NCI-H1694 (cell line): ENCODE measurements at places on chromosomes 2 and 18.

- no peak for DNase-seq
Observed at GRCh38 chr2:24496959-24497358, 5.9 kb downstream of the NCOA1 start.

DNA sequence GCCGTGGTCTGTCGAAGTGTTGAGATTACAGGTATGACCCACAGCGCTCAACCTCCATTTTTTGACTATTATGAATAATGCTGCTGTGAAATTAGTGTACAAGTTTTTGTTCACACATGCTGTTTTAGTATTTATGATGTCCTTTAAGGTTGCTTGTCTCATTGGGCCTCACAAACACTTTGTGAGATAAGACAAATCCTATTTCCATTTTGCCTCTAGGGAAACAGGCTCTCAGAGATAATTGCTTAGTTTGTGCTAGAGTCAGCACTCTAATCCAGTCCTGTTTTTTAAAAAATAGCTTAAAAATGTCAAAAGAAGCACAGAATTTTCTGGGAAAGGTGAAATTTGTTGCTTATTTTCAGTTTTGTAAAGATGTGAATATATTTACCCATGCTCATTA, 43.3 kb upstream of the CUL3 start:
- DNase-seq: no peak

GRCh38 chr18:76493213-76494161, 1.6 kb downstream of the ZNF516 start:
- no peak for DNase-seq

DNA sequence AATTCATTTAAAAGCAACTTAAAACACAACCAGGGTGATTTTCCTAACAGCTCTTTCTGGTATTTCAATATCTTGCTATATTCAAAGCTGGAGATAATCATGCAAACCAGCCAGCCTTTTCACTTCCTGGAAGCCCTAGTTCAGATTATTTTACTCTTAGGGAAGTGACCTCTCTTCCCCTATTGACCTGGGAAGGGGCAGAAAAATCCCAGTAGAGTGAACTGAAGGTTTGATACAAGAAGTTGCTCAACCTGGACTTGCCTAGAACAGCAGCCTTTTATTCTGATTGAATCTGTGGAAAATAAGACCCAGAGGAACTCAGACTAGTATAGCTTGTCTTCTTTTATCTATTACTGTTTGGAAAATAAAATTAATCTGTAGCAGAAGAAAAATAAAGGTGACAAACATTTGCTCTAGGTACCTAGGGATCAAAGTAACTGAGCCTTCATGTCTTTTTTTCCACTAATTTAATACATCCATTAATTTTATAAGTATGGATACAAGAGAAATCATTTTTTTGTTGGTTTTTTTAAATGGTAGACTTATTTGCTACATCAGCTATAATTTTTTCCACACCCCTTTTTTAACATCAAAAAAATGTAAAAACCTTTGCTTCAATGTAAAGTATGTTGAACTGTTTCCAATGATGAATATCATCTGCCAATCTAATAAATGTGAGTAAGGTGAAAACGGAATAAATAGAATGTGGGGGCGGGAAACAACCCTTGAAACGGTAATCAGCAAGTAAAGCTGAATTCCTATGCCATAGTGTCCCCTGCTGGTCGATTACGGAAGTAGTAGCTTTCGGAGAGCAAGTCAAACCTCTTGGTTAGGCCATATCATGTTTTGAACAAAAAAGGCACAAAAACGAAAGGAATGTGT, 629.9 kb downstream of the NRXN1 start:
- DNase-seq: peak; percentile 72

DNA sequence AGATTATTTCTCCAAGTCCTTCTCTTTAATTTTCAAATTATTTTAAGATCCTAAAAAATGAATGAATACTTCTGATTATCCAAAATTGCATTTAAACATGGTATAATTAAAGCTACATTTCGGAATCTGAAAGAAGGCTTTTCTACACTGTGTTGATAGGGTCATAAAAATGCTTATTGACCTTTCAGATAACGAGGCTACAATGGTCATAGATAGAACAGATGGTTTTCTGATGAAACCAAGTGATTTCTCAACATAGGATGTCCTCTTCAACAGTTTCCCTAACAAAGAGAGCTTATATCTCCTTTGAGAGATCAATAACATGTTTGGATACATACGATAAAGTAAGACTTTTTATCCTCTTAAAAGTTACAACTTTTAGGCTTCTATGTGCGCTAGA, 201.1 kb downstream of the PTH2R start:
- no peak for DNase-seq

GRCh38 chr2:14197293-14197692, 435.2 kb upstream of the LRATD1 start:
- no peak for DNase-seq

- no peak for DNase-seq
Observed at GRCh38 chr2:100071335-100072043, 70.9 kb downstream of the AFF3 start.

- no peak for DNase-seq
Observed at GRCh38 chr18:48979944-48980890, 29.5 kb upstream of the SMAD7 start.

- DNase-seq: no peak
Observed at GRCh38 chr18:31102025-31102684, at the start of gene DSC2. TSS of gene DSC2 (minus strand) at chr18:31102421. CDS start at chr18:31101971, 450 bp downstream.

DNA sequence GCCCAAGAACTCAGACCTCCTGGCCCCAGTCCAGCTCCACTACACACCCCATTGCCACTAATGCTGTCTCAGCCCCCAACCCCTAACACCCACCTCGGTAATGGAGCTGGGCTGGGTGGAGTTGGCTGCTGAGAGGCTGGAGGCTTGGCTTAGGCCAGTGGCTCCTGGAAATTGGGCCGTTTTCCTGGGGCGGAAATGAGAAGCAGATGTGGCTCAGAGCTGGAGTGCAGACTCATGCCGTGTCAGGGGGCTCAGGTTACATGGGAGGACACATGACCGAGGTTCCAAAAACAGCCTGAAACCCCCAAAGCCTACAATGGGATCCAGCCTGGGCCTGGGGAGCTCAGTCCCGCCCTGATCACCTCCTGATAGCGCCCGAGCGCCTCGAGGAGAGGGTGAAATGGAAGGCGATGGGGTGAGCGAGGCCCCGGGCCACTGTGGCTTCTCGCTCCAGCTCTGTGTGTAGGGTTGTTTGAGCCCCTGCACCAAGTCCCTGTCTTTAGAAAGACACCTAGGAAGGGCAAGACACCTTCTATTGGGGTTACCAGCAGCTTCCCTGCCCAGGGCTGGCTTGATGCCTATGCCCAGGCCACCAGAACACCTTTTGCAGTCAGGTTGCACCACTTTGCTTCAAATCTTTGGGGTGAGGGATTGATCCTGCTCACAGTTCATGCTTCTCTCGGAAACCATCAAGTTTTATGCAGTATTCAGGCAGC, 175.7 kb upstream of the HAAO start:
- DNase-seq: no peak

DNA sequence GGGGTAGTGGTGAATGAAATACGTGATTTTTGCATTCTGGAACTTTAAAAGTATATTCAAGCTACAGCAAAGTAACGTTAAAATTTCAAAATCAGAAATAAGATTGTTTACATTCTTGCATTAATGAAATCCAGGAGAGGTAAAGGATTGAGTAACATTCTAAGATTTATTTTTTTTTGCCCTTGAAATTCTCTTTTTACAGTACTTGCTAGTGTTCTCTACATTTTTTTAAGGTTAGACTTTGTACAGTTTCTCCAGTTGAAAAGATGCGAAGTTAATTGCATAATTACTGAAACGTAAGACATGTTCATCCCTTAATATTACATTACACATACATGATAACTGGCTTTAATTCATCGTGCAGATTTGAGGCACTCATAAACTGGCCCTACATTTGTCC, 74.5 kb downstream of the ACTR3 start:
- DNase-seq: no peak

DNA sequence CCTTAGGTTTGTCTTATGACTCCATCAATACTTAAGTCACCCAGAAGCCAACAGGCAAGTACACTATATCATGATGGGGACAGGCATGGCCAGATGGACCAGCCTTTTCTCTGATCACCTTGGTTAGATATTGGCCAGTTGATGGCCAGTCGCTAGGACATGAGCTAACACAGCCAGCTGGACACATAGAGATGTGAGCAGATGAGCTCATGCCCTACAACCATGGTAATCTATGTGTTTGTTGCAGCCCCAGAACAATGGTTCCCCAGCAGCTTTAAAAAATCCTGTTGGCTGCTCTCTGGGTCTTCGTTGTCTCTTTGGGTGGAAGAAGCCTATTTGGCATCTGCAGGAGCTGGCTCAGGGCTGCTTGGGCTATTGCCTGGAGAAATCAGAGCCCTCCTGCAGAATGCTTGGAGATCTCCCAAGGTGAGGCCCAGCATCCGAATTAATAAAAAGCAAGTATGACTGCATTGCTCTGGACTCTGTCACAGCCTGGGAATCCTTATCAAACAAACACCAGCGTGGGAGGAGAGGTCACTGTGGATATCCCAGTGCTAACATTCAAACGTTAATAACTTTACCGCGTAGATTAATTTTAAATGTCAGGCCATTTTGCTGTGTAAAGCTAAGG, 62.3 kb upstream of the KLHL29 start:
- no peak for DNase-seq

DNA sequence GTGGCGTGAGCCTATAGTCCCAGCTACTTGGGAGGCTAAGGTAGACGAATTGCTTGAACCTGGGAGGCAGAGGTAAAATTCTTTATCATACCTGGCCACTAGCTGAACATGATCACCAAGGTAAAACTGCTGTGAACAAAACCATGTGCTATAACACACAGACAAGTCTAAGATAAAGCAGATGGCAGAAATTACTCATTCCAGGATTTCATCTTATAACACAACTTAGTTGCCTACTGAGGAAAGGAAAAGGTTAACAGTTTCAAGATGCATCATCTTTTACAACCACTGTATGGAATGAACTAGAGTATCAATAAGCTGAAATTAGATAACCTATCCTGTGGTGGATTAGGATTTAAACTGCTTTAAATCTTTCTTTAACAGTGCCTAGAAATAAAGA, 8.3 kb downstream of the ARL5A start:
- DNase-seq: no peak

DNA sequence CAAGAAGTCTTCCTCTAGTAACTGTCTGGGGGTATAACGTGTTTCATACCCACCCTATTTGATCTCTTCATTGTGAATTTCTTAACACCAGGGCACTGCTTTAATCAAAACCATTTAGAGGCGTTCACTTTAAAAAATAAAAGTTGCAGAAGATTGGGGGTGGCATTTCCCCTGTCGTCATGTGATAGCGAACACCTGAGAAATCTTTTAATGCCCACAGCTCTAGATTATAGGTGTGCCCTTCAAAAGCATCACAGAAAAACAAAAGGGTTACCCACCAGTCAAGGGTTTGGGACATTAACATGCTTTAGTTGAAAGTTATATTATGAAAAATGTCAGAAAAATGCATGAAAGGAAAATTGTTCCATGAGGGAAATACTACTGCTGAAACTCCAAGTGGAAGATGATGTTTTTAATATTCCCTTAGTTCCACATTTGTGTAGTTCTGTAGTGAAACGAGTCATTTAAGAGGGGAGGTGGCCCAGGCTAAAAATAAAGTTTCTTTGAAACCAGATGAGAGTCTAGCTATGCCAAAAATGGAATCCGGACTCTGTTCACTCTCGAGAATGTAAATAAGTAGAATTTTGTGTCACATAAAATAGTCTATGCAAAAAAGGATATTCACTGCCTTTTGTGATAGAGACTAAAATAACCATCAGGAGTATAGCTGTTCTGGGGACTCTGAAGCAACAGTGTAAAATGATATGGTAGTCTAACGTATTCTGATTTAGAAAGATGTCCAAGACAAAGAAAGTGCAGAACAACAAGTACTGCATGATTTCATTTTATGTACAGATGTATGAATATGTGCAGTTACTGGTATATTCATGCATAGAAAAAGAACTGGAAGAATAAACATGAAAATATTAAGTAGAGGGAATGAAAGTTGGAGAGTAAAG, 95.3 kb downstream of the TMEM247 start:
- DNase-seq: no peak

- peak; percentile 17 for DNase-seq
Observed at GRCh38 chr2:54763636-54764291, 40.3 kb downstream of the EML6 start.

GRCh38 chr2:161005170-161005569, 155.1 kb upstream of the TANK start:
- DNase-seq: no peak

- no peak for DNase-seq
Observed at GRCh38 chr2:195813421-195813820, 156.4 kb downstream of the SLC39A10 start.

GRCh38 chr2:130372833-130373807, 17.3 kb downstream of the PTPN18 start:
- no peak for DNase-seq

GRCh38 chr2:47300081-47300480, 102.9 kb upstream of the MSH2 start:
- no peak for DNase-seq

DNA sequence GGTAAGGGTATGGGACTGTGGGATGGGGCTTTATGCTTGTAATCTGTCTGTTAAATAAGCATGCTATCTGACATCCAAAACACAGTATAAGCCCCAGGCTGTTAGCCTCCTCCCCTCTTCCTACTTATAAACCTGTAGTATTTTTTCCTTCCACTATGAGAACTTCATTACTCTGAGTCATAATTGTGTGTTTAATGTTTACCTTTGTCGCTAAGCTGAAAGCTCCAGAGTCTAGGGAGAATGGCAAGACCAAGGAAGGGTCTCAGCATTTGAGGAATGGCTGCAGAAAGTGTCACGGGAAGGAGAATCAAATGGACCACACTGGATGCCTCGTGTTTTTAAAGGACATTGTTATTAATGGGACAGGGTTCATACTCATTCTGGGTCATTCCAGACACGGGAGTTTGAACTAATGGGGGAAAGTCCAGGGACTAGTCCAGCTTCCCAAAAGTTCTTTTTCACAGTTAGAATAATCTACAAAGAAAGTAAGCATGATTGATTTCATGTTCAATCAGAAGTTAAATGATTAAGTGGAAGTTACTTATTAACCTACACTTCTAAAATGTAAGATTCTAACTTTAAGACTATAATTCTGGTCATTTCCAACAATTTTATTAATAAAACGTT, 292.2 kb downstream of the AFF3 start:
- DNase-seq: no peak

DNA sequence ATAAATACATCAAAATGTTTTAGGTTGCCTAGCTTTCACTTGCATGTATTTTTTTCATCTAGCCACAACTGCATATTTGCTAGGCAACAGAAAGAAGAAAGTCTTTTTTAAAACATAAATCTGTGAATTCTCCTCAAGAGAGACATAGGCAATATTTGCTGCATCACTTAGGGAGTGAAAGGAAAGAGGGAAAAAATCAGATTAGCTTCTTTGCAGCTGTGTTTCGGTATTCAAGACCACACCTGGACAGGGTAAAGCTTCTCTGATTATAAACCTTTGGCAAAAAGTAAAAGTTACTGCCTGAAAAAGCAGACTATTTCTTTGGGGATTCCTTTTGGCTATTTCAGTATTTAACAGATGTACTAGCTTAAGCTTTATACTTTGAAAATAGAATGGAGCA, 280.9 kb upstream of the ZSWIM2 start:
- DNase-seq: no peak

GRCh38 chr2:145755019-145755837, 1235.3 kb upstream of the ZEB2 start:
- DNase-seq: no peak
